ENCODE measurements at places on chromosomes 6 and 20.

DNA sequence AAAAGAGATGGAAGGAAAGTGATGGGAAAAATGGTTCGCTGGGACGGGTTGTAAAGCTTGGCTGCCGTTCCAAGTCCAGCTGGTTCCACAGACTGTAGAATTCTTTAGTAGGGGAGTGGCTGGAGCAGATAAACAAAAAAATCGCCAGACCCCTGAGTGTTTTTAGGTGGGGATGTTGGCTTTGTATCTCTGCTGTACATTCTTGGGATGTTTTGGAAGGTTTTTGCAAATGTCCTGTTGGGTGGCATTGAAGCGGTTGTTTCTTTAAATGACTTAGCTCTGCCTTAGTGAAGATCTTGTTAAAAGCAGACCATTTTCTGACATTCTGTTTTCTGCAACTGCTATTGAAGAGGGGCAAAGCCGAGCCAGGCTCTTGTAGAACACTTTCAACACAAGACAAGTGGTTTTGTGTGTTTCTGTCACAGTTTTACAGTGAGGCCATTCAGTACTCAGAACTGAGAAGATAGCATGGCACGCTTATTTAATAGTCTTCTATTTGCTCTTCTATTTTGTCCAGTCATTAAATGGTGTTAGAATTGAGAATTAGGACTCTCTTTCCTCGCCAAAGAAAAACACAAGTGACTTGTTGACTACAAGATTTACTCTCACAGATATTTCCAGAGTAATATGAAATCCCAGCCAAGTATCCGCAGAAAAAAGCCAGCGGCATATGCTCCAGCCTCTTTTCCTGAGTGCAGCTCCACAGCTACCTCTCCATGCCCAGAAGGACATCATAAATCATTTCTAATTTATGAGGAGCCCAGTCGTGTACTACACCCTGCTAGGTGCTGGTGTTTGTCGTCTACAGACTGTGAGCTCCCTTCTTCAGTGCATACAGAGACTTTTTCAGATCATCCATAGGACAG is 65.8 kb downstream of the PHACTR2 start:
- DNase-seq: no peak

- DNase-seq: no peak
Observed at GRCh38 chr20:23347791-23348190, 2.8 kb upstream of the NXT1 start.

- DNase-seq: no peak
Observed at GRCh38 chr6:17633465-17634188, 33.5 kb downstream of the FAM8A1 start.

DNA sequence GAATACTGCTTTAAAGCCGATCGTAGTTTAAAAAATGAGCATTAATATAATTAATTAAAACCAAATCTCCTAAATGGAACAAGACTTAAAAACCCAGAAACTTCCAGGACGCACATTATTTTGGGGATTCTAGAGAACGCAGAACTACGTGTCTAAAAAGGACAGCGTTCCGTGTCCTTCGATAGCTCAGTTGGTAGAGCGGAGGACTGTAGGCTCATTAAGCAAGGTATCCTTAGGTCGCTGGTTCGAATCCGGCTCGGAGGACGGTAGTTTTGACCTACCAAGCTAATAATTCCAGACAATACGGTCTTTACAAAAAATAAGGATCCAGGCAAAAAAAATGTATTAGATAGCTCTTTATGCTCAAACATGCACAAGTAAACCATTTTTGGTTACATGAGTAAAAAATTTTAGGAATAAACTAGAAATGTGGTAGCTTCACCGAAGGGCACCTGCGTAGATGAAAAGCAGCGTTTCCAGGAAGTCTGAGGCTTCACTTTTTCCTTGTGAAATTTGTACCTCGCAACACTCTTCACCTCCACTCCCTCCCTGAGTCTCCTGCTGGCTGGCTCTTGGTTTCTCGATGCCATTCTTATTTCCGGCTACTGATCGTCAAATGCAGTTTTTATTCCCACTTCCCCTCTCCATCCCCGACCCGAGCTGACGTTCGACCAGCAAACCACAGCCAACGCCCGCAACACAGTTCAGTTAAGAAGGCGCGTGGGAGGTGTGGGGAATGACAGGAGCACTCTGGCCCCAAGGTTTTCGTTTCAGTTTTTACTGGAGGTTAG is 19.6 kb upstream of the ABT1 start:
- DNase-seq: no peak

- no peak for DNase-seq
Observed at GRCh38 chr20:21516861-21517565, 3.1 kb upstream of the NKX2-2 start.

DNA sequence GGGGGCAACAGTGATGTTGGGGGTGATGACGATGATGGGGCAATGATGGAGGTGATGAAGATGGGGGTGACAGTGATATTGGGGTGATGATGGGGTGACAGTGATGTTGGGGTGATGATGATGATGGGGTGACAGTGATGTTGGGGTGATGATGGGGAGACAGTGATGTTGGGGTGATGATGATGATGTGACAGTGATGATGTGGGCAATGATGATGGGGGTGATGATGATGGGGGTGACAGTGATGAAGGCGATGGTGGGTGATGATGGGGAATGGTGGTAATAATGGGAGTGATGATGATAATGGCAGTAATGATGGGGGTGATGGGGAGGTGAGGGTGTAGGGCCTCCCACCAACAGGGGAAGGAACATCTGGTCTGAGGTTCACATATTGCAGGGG is 150.6 kb downstream of the ERMARD start:
- DNase-seq: no peak

- DNase-seq: no peak
Observed at GRCh38 chr6:140069576-140069975, 695.1 kb upstream of the CITED2 start.

- no peak for DNase-seq
Observed at GRCh38 chr6:74715355-74716085, 490.3 kb downstream of the COL12A1 start.

DNA sequence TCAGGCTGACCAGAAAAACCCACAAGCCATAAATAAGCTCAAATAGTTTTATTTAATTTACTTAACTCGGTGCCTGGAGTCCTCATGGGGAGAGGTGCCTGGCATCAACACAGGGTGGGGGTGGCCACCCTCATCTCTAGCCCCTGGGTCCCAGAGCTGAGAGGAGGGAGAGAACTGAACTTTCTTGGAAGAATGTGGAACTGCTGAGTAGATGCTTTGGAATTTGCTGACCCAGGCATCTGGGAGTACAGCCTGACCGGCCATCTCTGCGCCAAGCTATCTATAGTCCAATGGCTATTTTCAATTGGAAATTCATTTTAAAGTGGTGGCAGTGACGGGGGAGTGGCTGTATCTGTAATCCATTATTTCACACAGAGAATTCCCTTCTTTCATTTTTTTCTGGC is 104.8 kb downstream of the CDH26 start:
- DNase-seq: no peak

DNA sequence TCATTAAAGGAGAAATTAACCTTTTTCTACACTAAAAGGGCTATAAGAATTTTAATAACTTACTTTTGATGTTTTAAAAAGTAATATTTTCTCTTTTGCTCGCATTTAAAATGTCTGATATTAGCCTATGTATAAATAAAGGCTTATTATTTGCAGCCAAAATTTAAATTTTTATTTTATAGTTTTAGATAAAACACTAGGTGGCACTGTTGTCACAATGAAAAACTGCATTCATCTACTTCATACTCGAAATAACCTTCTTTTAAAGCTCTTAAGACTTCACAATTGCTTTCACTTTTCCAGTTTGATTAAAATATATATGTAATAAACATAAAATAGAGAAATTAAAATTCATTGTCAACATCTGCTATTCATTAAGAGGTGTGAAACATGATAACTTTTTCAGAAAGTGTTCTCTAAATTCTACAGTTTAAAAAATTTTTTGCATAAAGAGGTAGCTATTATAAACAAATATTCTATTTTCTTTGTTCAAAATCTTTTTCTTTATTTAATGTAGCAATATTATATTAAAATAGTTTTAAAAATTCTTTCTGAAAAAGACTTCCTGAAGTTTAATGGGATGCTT is 78.8 kb upstream of the DEFB112 start:
- DNase-seq: no peak

GRCh38 chr6:33745548-33745947 is 1.2 kb downstream of the IP6K3 start:
- no peak for DNase-seq

DNA sequence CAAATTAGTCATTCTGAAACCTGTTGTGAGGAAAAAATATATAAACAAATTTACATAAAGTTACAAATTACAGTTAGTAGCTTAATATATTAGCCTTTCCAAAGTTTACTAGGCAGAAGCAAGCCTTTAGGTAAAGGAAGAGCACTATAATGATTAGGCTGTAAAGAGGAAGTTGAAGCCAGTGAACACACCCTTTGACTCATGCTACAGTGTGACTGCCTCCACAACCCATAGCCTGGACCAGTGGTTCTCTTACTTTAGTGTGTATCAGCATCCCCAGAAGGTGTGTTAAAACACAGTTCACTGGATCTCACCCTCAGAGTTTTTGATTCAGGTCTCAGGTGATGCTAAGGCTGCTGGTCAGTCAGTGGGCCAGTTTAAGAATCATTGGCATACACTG is 91.4 kb upstream of the DEFB112 start:
- no peak for DNase-seq

GRCh38 chr6:72553531-72554511 is 68.0 kb upstream of the KCNQ5 start:
- no peak for DNase-seq

Data from cortex of kidney (tissue), 1 donor.